ENCODE measurements at places on chromosomes 5 and 9. TPM values are rescaled to one million over a fixed set of nuclear protein-coding genes. Genes with fewer than 3 reads are reported as not detected.

DBH gene
- total RNA-seq, result not detected

DMRTA1 gene
- 0.79 TPM for total RNA-seq

SMAD5 gene
- total RNA-seq, result 45.5 TPM

LCP2 gene
- total RNA-seq, result not detected

SV2C gene
- not detected for total RNA-seq

NNT gene
- total RNA-seq, result 67.6 TPM

OLFM1 gene
- total RNA-seq, result 0.39 TPM

LAMC3 gene
- total RNA-seq, result 0.39 TPM

SPINK7 gene
- not detected for total RNA-seq

PCDHA6 gene
- 0.39 TPM for total RNA-seq

IL33 gene
- total RNA-seq, result not detected

CCNI2 gene
- total RNA-seq, result 0.76 TPM

ZNF883 gene
- 4.7 TPM for total RNA-seq

MZB1 gene
- 0.39 TPM for total RNA-seq

ZBTB43 gene
- total RNA-seq, result 8.2 TPM

ABLIM3 gene
- total RNA-seq, result 98.5 TPM

SLC36A2 gene
- not detected for total RNA-seq

BHMT gene
- not detected for total RNA-seq

Measured in placental epithelial cell (primary cell).